ENCODE measurements at places on chromosomes 12 and 14.

DNA sequence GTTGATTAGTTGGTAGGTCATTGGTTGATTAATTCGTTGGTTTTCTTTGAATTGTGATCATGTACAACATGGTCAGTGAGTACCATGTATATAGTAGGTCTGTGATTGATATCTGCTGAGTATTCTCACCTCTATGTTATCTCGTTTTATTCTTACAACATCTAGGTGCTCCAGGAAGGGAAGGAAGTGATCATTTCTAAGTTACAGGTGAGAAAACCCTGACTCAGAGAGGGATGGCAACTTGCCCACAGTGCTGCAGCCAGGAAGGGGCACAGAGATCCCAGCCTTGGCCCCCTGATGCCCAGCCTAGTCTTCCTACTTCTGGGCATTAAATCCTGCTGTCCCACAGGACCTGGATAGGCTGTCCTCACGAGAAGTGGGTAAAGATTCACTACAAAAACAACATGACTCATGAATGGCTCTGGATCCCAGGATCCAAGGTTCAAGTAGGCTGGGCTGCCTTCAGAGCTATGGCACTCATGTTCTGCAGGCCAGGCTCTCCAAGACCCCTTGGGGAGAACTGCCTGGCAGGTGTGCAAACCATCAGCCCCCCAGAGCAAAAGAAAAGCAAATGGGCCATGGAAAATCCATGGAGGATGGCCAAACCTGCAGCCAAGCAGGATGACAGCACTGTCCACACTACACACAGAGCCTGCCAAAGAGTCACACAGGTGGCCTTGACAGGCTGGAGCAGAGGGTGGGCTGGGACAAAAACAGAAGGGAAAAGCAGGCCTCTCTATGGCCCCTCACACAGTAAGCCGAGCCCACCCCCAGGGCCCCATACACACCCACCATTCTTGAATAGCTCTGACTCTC lies 146.2 kb downstream of the BCL11B start:
- DNase-seq: no peak

- DNase-seq: no peak
Observed at GRCh38 chr12:65999564-66000280, 130.8 kb downstream of the LLPH start.

- DNase-seq: no peak
Observed at GRCh38 chr14:36035675-36036074, 140.8 kb downstream of the PTCSC3 start.

- DNase-seq: no peak
Observed at GRCh38 chr12:34291001-34291400, 268.7 kb downstream of the ALG10 start.

- DNase-seq: no peak
Observed at GRCh38 chr14:91008759-91009409, 51.6 kb downstream of the RPS6KA5 start.

DNA sequence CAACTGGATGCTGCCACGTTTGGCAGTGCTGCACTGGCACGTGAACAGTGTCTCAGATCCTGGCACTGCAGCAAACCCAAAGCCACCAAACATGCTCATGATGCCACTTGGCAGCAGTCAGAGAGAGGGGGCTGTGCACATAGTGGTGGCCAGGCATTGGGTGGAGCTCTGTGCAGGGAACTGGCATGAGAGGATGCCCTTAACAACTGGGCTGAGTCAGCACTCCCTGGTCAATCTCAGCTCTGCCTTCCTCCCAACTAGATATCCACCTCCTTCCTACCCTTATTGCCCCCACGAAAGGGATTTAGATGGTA lies 37.0 kb downstream of the ZFHX2 start:
- DNase-seq: no peak

DNA sequence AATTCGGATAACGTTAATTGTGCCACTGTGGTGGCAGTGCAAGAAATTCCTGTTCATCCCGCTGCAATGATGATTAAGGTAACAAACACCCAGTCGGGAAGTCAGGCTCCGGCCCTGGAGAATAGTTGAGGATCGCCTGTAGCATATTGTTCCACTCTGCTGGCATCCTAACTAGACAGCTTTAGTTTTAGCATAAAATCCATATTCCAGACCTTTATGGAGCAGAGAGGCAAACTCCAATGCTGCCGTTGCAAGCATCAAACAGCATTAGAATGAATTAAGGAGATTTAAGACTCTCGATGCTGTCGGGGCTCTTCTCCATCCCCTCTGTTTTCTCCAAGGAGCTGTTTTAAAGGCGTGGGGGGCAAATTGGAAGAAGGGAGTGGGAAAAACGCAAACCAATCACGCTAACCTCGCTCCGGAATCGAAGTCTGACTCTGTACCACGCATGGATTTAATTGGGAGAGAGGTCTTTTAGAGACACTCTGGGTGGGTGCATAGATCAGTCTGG lies 660.4 kb downstream of the VRK1 start:
- no peak for DNase-seq

GRCh38 chr14:61281186-61281947 lies at the start of gene TMEM30B:
Gene TMEM30B (minus strand): TSS chr14:61281338. CDS start chr14:61281147, 191 bp downstream.
- DNase-seq: no peak

DNA sequence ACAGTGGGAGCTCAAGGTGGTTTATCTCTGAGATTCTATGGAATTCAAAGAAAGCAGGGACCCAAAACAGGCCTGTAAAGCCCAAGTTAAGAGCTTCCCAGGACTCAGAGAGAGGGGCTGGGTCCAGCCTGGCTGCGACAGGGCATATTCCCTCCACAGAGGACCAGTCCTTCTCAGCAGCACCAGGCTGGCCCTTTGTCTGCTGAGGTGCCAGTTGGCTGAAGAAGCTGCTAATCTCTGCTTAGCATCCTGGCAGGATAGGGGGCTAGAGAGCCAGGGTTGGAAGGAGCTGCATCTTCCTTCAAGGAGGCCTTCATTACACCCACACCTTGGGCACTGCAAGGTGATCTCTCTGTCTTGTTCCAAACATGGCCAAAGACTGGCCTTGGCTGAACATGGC lies 68.3 kb upstream of the TUNAR start:
- no peak for DNase-seq

DNA sequence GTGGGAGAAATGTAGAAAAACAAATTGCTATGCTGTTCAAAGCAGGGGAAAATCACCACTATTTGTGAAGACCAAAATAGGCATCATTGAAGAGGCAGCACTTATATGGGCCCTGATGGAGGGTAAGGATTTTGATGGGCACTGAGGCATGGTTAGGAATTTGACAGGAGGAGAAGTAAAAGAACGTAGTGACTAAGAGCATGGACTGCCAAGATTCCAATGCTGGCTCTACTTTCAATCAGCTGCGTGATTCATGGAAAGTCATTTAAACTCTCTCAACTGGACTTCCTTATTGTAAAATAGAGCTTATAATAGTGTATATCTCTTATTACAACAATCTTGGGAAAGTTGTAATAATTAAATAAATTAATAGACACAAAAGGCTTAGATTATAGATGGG lies 267.7 kb upstream of the G2E3 start:
- no peak for DNase-seq

DNA sequence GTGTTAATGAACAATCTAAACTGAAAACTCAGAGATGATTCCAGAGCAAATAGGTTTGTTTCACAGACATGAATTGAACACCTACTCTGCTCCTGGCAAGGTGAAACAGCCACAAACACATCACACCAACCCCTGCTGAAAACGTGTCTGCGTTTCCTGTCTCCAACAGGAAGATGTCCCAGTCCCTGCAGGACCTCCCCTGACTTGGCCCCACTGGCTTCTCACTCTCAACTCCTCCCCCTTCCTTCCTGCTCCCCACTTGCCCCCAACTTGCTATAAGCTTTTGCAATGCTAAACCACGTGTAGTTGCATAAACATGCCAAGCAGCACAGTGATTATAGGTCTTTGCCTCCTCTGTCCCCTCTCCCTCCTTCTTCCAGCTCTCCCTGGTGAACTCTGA lies 567.6 kb downstream of the BCL11B start:
- no peak for DNase-seq

GRCh38 chr12:122028165-122028904 lies 6.7 kb downstream of the BCL7A start:
- DNase-seq: no peak

DNA sequence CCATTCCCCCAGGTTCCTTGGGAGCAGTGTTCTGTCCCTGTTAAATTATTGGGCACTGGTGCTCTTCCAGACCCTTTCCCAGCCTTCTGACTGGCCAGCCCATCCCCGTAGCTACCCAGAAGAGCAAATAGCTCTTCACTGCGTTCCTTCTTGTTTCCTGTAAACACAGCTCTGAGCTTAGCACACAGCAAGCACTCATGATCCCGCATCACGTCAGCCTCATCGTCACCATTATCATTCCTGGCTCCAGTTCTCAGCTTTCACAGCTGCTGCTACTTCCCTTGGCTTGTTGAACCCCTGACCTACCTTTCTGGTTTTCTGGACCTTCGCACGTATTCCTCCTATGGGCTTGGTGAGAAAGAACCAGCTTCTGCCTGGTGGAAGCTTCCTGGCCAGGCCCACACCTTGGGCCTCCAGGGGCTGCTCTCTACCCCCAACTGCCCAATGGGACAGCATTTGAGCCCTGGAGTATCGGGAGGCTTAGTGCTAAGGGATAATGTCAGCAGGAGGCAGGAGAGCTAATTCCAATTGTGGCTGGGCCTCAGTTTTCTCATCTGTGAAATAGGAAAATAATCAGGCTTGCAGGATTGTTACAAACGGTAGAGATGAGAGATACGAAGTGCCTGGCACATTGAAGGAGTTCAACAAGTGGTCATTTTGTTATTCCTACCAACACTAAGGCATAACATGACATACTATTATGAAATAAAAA lies 22.6 kb upstream of the PAPOLA start:
- no peak for DNase-seq

DNA sequence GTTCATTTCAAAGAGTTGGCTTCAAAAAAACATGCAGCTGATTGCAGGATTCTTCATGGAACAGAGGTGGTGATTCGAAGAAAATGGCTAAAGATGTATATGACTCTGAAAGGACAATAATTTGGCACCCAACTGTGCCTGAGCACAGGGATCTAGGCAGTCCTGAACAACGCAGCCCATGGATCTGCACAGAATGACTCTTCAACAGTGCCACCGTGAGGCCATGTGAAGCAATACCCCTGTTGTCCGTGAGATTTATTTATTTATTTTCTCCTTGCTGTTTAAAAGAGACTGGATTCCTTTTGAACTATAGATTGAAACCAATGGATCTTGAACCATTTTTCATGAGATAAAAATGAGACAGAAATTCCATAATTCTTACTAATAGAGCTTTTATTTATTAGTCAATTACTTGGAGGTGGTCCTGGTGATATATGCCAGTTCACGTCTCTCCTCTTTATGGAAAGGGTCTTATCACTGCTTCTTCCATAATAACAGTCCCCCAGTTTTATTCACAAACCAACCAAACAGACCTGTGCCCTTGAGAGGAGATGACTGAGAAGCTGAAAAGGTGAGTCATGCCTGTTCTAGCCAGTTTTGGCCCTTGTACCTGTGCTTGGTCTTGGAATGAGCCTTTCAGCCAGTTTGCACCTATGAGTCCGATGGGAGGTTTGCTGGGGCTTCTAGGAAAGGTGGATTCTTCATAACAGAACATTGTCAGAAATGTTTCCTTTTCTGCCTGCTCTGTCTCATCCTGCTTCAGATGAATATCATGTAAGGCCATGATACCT lies 1598.3 kb downstream of the AACS start:
- no peak for DNase-seq

GRCh38 chr12:47725893-47726292 lies 603 bp upstream of the ENDOU start:
- no peak for DNase-seq

Measured in stimulated activated CD4-positive, alpha-beta T cell treated with anti-CD3 and anti-CD28 coated beads, Interleukin-1b, Interleukin-23, amount 100 ng/mL, for 1 hour (primary cell).